SW480 (cell line): ENCODE measurements at places on chromosomes 1 and 21.

GRCh38 chr1:168671782-168672181 lies 57.2 kb downstream of the DPT start:
- DNase-seq = no peak

- DNase-seq = no peak
Measured at GRCh38 chr1:75786901-75787493, 941 bp downstream of the RABGGTB start.

DNA sequence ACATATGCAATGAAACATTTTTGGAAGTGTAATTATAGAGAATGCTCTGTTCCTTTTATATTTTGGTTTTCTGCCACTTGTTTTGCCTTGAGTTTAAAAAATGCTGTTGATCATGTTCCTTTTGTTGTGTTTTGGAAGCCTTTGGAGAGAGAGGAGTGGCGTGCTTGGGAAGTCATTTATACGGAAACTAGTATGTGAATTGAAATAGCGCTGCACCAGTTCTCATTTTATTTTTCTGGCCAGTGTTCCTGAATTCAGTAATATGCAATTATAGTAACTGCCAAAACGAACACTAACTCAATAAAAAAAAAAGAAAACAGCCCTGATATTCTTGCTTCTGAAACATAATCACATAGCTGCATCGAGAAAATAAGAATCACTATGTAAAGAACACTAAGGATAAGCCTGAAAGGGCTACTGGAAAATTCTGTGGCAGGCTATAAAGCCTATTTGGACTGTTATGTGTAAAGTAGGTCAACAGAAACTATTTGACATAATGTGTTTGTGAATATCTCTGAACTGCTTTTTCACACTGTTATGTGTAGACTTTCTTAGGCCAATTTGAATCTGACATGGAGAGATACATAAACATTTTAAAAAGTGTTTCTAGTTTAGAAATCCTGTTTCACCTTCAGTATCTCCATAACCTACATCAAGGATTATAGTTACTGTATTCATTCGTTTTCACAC lies 742.0 kb downstream of the KCNT2 start:
- DNase-seq = no peak

- DNase-seq = no peak
Measured at GRCh38 chr1:109621379-109622136, 1.9 kb downstream of the AMPD2 start.

- DNase-seq = no peak
Measured at GRCh38 chr1:38269923-38270848, 223.6 kb upstream of the POU3F1 start.

- DNase-seq = no peak
Measured at GRCh38 chr1:29585201-29585600, 348.9 kb downstream of the PTPRU start.

DNA sequence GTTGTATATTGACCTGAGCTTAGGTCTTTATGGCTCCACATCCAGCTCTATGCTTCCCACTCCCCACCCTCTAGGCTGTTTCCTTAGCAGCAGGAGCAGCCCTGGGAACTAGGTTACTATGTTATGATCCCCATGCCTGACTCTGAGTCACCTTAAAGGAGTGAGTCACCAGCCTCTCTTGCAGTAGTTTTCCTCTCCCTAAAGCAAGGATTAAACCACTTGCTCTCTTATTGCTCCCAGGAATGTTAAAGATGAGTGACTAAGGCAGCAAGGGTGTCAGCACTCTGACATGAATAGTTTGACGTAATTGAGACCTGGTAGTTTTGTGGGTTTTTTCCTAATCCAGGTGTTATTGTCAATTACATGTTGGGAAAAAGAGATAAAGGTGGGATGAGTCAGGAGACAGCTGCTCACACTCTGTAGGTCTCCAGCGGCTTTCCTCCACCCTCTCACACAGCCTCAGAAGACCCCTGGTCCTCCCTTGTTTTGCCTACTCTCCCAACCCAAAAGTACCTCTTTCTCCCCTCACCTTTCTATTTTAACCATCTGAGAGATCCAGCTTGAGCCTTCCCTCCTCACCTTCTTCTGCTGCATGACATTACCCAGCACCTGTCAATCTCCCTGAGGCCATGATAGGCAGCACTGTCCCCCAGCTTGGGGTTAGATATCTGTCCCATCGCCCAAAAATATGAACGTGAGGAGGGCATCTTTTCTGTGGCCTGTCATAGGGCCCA lies 369.1 kb upstream of the VAMP3 start:
- DNase-seq = peak; percentile 95

DNA sequence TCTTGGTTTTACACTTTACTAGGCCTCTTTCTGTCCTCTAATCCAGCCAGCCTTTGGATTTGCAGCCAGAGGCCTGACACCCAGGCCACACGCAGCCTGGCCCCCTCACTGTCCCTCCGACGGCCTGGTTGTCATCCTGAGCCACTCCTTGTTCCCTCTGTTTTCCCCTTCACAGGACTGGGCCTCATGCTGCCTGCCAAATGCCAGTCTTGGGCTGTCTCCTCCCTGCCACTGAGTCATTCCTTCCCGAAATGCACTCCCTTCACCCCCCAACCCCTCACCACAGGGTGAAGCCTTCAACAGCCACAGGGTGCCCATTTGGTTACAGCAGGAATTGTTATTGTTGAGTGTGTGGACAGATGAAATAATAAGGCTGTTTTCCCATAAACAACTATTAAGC lies 21.3 kb downstream of the ACOT11 start:
- peak; percentile 16 for DNase-seq

GRCh38 chr1:73980324-73981040 lies 217.5 kb downstream of the LRRIQ3 start:
- peak; percentile 58 for DNase-seq

GRCh38 chr1:176853503-176853902 lies 311.0 kb downstream of the ASTN1 start:
- no peak for DNase-seq

DNA sequence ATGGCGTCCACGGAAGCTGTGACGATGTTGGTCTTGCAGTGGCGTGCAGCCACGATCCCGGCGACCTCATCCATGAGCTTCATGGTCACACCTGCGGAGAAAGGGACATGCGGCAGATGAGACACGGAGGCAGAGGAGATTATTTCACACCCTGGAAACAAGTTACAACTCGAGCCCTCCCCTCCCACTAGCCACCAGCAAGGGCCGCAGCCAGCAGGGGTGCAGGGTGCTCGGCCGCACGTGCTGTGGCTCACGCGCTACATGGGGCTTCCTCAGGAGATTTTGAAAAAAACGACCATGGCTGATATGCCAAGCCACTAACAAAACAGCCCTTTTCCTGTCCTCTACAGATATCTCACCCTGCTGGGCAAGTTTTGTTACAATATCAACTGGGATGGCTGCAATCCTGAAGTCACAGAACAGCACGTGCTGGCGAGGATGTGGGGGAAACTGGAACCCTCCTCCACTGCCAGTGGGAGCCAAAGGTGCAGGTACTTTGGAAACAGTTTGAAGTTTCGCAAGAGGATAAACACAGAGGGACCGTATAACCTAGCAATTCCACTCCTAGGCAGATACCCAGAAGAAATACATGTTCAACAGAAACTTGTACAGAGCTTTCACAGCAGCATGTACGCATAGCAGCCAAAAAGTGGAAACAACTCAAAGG lies 34.1 kb upstream of the GPR153 start:
- DNase-seq = no peak

- DNase-seq = no peak
Measured at GRCh38 chr1:50132347-50132894, 23.7 kb downstream of the ELAVL4 start.

DNA sequence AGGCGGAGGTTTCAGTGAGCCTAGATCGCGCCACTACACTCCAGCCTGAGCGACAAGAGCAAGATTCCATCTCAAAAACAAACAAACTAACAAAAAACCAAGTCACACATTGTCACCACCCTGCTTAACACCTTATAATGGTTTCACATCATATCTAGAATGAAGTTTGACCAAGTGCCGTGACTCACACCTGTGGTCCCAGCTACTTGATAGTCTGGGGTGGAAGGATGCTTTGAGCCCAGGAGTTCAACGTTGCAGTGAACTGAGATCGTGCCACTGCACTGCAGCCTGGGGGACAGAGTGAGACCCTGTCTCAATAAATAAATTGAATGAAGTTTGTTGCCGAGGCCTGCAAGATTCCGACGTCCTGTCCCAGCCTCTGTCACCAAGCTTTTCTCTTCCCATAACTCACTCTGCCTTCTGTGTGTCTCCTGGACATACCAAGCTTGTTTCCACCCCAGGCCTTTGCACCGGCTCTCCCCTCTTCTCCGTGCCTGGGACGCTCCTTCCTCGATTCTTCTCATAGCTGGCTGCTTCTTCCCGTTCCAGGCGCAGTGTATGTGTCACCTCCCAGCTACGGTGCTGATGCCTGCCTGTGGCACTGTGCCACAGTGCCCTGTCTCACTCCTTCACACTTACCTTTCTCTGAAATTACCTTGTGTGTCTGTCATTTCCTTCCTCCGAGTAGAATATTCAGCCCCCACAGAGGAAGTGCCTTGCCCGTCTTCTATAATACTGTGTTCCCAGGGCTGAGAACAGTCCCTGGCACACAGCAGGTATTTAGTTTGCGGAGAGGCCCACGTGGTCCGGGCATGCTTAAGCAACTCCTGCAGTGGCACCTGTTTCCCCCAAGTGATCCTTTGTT lies 3.8 kb upstream of the SELENON start:
- DNase-seq = no peak

DNA sequence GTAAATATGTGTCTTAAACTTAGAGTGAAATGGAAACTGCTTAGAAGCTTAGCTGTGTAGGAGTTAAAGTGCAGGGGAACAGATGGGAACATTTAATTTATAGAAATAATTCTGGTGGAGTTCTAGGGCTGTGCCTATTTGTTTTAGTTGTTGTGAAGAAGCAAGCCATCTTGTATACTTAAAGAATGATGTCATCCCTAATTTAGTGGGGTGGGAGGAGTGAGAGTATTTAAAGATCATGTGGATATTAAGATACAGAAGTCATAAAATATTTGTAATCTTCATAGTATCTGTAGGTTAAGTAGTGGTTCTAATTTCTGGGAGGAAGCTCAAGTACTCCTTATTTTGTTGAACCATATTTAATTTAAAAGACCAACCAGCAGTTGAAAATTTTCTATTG lies 41.5 kb downstream of the BACH1 start:
- no peak for DNase-seq
